ENCODE measurements at places on chromosomes 4 and X.

GRCh38 chrX:56728321-56728720 lies 722 bp upstream of the NBDY start:
- no peak for DNase-seq

GRCh38 chr4:11430536-11430935 lies 1.8 kb upstream of the HS3ST1 start:
- no peak for DNase-seq

- no peak for DNase-seq
Measured at GRCh38 chrX:116526010-116526409, 63.2 kb upstream of the CT83 start.

DNA sequence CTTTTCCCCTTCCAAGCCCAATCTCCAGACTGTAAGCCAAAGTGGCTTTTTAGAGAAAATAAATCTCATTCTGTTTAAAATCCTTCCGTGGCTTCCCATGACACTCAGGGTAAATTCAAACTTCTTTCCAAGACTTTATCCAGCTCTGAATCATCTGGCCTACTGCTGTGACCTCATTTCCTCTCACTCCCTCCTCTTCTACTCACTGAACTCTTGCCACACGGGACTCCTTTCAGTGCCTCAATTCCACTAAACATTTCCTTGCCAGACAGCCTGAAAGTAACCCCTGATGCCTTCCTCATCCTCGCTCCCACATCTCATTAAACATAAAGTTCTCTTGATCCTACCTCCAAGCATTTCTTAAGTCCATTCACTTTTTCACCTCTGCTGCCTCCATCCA lies 27.8 kb upstream of the RNF128 start:
- DNase-seq, result no peak

GRCh38 chrX:150088766-150089518 lies 150.7 kb upstream of the EOLA2 start:
- no peak for DNase-seq

DNA sequence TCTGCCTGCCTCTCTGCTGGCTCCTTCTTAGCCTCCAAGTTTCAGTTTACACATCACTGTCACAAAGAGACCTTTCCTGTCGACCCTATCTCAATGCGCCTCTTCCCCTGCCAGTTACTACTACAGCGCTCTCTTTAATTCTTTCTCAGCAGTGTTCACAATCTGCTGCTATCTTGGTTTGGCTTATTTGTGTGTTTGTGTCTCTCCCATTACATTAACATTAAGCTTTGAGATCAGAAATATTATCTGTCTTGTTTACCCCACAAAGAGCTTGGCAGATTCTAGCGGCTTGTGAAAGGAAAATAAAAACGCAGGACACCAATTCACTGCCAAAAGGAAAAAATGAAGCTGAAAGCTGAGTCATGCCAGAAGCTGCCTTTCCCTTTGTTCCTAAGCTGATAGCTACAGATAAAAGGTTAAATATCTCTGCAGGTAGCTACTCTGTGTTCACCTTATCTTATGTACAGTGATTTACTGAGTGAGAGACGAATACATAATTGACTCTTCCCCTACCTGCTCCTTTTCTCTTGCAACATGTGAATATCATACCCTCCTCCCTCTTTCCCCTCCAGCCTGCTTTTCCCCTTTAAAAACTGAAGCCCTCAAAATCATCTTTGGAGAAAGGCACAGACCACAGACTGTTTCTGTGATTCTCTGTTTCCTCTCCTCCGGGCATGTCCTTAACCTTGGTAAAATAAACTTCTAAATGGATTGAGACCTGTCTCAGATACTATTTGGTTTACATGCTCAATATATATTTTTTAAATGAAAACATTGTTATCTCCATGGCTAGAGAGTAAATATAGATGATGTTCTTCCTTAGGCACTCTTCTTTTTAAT lies 19.3 kb upstream of the SLC9A7 start:
- no peak for DNase-seq

DNA sequence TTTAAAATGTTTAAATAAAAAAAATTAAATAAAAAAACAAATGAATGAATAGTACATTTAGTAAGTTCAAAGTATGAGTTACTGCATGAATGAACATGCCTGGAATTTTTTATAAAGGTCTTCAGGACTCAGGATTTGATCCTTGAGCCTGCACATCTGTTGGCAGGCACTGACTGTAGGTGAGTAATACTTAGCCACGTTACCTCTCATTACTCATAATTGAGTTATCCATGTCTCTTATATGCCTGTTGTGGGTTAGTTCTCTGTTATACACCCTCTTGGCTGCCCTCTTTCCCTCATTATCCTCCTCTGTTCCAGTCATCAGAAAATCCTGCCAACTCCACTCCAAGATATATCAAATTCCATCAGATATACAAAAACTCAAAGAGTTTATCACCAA lies 276.0 kb downstream of the FBXW7 start:
- DNase-seq, result no peak
